ENCODE measurements at places on chromosomes 16 and 17.
A peak's percentile ranks its signal among the peaks of the same experiment; 100 is the strongest.

- no peak for DNase-seq
Measured at GRCh38 chr17:78589031-78589675, 12.0 kb upstream of the DNAH17 start.

DNA sequence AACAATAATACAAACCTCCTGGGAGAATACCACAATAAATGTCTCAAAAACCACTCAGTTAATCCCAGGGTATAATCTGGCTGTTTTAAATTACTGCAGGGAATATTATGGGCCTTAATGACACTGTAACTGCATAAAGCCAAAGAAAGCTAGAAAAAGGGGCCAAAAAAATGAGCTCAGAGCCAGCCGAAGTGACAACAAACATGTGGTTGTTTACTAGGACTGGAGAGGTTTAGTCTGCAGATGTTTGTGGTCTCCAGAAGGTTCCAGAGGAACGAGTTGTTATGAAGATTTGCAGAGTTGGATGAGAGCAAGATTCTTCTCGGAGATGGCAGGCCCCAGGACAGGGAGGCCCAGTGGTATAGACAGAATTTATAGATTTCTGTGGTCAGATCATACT lies 97.1 kb upstream of the AKTIP start:
- no peak for DNase-seq

DNA sequence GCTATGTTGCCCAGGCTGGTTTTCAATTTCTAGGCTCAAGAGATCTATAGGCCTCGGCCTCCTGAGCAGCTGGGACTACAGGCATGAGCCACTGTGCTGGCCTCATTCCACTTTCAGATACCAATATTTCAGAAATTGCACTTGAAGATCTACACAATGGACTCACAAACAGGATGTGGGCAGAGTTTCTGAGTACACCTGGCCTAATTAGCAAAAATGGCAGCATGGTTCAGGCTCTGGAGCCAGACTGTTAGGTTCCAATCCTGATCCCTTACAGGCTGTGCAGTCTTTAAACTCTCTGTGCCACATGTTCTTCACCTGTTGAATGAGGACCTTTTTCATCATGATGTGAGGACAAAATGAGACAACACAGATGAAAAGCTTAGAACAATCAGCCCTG lies 32.2 kb downstream of the RNF157 start:
- DNase-seq, result no peak

- DNase-seq, result peak; percentile 70
Measured at GRCh38 chr16:3431779-3432219, 11.5 kb downstream of the ZNF597 start.

- DNase-seq, result no peak
Measured at GRCh38 chr16:19227643-19228042, 57.9 kb upstream of the CLEC19A start.

- no peak for DNase-seq
Measured at GRCh38 chr16:89096768-89097391, 3.2 kb downstream of the ACSF3 start.

- DNase-seq, result no peak
Measured at GRCh38 chr16:64408699-64409098, 713.2 kb downstream of the CDH11 start.

DNA sequence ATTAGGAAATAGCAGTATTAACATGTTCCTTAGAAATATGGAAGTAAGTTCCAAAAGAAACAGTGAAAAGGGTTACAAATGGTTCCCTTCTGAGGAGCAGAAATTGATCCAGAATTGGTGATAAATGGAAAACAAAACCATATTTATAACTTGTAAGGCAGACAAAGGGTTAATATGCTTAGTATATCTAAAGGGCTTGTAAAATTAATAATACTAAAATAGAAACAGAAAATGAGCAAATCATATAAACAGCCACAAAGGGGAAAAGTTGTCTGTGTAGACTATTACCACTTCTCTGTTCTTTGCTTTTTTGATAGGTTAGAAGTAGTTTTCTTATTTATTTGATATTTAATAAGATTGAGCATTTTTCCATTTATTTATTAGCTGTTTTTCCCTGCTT lies 64.4 kb downstream of the NFATC3 start:
- no peak for DNase-seq

- DNase-seq, result no peak
Measured at GRCh38 chr16:48918520-48919258, 308.7 kb upstream of the N4BP1 start.

GRCh38 chr16:49800876-49801275 lies 55.0 kb downstream of the ZNF423 start:
- no peak for DNase-seq

- DNase-seq, result no peak
Measured at GRCh38 chr16:48053418-48053745, 102.4 kb downstream of the ABCC12 start.

DNA sequence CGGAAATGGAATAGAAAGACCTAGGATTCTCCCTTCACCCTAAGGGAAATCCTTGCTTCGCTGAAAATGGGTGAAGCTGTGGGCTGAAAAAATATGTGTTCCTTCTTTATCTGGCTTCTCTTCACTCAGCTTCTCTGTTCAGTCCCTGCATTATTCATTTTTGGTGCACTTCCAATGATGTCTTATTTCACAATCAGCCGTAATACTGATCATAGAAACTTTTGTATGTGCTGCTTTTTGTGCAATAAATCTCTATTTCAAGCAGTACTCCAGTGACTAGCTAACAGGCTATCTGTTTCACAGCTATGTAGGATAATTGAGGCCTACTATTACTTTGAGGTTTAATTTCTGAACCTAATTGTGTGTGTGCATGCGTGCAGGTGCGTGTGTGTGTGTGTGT lies 144.6 kb downstream of the FOXL1 start:
- no peak for DNase-seq

DNA sequence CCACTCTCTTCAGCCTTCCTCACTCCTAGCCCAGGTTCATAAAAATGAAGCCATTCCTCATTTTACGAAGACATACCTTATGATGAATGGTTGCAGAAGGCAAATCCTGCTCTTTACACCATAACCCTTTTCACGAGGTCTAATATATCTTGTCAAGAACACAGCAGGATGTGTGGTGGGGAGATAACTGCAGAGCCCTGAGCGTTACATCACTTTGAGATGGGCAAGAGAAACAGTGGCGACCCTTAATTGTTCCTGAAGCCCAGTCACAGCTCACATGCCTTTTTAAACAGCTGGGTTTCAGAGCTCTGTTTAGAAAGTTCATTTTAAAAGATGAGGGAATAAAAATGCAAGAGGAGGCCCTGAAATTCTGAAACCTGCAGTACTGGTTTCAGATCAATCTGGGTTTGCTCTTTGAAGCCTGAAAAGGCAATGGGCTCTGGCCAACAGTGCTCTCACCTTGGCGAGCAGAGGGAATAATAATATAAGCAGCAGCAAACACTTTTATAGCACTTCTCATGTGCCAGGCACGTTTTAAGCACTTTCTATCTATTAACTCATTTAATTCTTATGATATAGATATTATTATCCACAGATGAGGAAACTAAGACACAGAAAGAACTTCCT lies 2.9 kb downstream of the FAM117A start:
- no peak for DNase-seq

DNA sequence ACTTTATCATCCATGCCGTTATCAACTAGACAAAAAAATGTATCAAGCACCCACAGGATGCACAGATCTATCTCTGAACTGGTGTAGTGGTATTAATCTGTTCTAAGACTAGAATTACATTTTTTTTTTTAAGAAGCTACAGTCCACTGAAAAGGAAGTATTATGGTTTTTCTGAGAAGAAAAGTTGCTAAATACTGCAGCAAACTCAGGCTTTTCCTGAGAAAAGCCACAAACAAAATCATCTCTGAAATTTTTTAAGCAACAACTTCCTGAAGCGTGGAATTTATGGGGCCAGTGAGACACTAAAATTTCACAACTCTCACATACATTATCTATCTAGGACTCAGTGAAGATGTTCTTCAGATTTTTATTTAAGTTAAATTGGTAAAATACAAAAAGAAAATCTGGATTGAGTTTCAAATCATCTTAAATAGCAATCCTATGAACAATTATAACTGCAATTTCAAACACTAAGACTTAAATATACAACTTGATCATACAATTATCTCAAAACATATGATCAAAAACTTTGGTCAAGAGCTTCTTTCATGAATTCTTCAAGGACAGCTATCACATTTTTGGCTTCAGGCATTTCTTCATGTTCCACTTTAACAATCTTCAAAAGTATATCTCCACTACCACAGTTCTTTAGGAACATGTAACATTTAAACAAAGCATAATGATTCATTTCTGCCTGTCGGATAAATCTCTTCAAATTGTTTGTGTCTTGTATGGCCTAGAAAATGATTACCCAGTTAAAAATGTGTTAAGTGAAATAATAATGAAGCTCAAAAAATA lies 10.5 kb downstream of the C17orf75 start:
- DNase-seq, result no peak

- no peak for DNase-seq
Measured at GRCh38 chr17:21245639-21246084, 7.5 kb downstream of the NATD1 start.

DNA sequence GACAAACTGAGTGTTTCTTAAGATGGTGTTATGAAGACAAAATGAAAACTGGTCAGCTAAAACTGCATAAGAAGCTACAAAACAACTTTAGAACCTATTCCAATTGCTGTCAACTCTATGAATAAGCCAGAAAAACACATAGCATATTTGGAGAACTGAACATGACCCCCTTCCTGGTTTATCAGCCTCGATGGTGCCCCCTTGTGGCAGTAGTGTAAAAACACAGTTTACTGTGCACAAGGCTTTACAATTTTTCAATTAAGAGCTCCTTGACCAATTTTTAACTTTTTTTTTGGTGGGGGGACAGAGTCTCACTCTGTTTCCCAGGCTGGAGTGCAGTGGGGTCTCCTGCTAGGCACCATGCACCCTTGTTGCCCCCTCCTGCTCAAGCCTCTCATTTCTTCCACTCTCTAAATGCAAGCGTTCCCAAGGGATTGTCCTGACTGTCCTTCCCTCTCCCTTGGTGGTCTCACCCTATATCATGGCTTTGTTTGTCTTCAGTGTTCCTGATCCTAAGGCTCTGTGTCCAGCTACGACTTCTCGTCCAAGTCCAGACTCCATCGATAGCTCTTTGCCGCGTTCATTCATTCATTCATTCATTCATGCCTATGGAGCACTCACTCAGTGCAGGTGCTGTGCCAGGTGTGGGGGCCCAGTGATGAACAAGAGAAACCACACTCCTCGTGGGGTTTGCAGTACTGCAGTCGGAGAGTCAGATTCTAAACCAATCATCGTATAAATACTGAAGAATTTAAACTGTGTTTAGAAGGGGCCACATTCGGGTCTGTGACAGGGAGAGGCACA lies 7.5 kb downstream of the EIF1 start:
- peak; percentile 75 for DNase-seq

DNA sequence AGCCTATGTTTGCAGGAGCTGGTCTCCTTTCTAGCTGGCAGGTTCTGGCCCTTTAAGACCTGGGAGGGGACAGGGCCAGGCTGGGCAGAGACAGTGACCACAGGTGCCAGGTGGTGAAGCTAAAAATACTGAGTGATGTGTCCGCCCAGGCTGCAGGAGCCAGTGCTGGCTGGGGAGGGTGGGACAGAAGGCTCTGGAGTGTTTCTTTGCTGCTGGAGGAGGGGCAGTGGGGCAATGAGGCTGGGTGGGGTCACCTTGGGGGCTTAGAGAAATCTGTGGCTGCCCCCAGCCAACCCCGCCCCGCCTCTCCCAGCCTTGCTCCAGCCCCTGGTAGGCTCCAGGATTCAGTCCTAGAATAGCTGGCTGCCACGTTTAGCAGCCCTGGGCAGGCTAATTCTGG lies 30.4 kb upstream of the SBK1 start:
- no peak for DNase-seq

DNA sequence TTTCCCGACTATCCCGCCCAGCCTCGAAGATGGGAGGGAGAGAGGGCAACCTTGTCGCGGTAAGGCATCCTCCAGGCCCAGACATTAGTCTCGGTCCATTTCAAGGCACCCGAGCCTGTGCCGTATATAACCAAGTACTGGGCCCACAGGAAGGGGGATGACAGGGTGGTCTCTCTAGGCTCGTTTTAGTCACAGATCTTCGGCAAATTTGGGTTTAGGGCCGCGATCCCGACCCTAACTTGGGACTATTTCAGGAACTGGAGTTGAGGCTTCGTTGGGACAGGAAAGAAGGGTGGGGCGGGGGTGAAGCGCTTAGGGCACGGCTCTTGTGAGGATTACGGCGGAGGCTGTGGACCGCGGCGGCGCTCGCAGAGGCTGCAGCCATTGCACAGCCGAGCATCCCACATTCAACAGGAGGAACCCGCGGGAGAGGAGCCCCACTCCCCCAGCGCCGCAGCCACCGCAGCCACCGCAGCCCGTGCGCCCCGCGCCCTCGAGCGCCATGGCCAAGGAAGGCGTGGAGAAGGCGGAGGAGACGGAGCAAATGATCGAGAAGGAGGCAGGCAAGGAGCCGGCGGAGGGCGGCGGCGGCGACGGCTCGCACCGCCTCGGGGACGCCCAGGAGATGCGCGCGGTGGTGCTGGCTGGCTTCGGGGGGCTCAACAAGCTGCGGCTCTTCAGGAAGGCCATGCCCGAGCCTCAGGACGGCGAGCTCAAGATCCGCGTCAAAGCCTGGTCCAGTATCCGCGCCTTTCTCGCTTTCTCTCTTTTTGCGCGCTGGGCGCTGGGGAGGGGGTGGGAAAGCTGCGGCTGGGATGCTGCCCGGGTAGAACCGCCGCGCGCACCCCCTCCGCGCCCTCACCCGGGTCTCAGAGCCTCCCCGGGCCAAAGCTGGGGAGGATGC lies at the start of gene VAT1L:
Gene VAT1L, plus strand, starts transcription at position 384 of the 904 bp plus-strand sequence. Its CDS starts 119 bp downstream, at position 503.
- peak; percentile 32 for DNase-seq

DNA sequence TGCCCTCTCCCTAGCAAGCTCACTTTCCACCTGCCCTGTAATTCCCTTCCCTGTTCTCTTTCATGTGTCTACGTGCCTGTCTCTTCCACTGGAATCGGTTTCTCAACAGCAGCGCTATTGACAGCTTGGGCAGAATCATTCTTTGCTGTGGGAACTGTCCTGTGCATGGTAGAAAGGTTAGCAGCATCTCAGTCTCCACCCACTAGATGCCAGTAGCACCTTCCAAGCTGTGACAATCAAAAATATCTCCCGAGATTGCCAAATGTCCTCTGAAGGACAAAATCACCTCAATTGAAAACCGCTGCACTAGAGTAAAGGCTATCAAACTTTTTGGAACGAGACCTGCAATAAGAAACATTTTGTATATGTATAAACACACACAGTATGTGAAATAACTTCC lies 41.6 kb upstream of the KSR1 start:
- DNase-seq, result no peak

- DNase-seq, result no peak
Measured at GRCh38 chr16:9906218-9906617, 276.0 kb downstream of the GRIN2A start.

GRCh38 chr17:48928876-48929811 lies 15.5 kb downstream of the SNF8 start:
- no peak for DNase-seq
